ENCODE measurements at places on chromosomes 1 and 21. TPM values are rescaled to one million over a fixed set of nuclear protein-coding genes. Genes with fewer than 3 reads are reported as not detected.

The FAM72C gene
- 0.34 TPM for total RNA-seq

The OR2M3 gene
- not detected for total RNA-seq

The CELA3B gene
- total RNA-seq, result 0.09 TPM

The TMCO4 gene
- 6.1 TPM for total RNA-seq

The FAM229A gene
- total RNA-seq, result 0.86 TPM

The GFI1 gene
- under 0.01 TPM for total RNA-seq

The DNAJC28 gene
- total RNA-seq, result 1.8 TPM

The GJB4 gene
- not detected for total RNA-seq

The TPTE gene
- not detected for total RNA-seq

The MNDA gene
- not detected for total RNA-seq

The NDC1 gene
- 12.5 TPM for total RNA-seq

The SPATA46 gene
- not detected for total RNA-seq

The PLCH2 gene
- total RNA-seq, result 0.22 TPM

The TTC39A gene
- 3.0 TPM for total RNA-seq

The TUFT1 gene
- total RNA-seq, result 5.3 TPM

The BGLAP gene
- total RNA-seq, result 0.33 TPM

The C4BPA gene
- total RNA-seq, result not detected

The OR6Y1 gene
- total RNA-seq, result not detected

The POTED gene
- not detected for total RNA-seq

The GNAT2 gene
- total RNA-seq, result 0.17 TPM

The KIF21B gene
- total RNA-seq, result 2.9 TPM

The C1orf87 gene
- not detected for total RNA-seq

The IFI44 gene
- 37.0 TPM for total RNA-seq

The SPRR4 gene
- total RNA-seq, result not detected

The OR14A2 gene
- total RNA-seq, result not detected

The PIGR gene
- not detected for total RNA-seq

The MATN1 gene
- not detected for total RNA-seq

The ACTN2 gene
- total RNA-seq, result not detected

The PADI3 gene
- total RNA-seq, result not detected

Data from dermis lymphatic vessel endothelial cell (primary cell).